ENCODE measurements at places on chromosomes 5 and 9.

DNA sequence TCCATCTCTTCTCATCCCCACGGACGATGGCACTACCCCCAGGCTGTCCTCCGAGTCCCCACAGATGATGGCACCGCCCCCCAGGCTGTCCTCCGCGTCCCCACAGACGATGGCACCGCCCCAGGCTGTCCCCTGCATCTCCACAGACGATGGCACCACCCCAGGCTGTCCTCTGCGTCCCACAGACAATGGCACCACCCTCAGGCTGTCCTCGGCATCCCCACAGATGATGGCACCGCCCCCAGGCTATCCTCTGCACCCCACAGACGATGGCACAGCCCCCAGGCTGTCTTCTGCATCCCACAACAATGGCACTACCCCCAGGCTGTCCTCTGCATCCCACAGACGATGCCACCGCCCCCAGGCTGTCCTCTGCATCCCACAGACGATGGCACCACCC is 57.4 kb upstream of the PTCH1 start:
- no peak for DNase-seq

GRCh38 chr5:144421411-144421810 is 250.7 kb downstream of the KCTD16 start:
- no peak for DNase-seq

DNA sequence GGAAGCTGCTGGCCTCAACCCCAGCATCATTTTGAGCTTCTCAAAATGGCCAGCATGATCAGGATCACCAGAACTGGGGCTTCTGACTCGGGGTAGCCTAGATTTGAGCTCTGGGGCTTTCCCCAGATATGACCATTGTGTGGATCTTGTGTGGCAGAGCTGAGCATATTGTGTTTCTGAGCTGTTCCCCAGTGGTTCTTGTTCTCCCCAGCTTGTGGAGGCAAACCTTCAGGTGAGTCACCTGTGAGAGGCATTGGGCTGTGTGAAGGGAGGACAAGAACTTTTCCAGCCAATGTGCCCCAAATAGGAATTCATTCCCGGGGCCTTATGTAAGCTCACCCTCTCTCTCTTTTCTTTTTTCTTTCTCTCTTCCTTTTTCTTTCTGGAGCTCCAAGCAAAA is 80.7 kb upstream of the PITX1 start:
- no peak for DNase-seq

DNA sequence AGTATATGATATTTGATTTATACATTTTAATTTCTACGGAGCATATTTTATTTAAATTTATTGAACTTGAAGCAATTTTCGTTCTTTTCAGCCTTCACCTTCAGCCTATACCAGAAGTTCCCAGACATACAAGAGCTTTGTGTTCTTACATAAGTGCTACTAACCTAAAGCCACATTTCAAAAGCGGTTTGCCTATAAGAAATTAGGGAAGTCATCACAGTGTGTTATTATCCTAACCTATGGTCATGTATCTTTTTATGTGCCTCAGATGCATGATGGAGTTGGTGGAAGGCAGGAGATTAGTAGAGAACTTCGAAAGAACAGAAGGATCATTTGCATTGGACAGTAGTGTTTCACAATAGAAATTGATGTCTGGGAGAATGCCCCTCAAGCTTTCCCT is 3.1 kb downstream of the KIF2A start:
- no peak for DNase-seq

GRCh38 chr5:152106571-152106970 is 181.9 kb upstream of the GLRA1 start:
- DNase-seq = no peak

DNA sequence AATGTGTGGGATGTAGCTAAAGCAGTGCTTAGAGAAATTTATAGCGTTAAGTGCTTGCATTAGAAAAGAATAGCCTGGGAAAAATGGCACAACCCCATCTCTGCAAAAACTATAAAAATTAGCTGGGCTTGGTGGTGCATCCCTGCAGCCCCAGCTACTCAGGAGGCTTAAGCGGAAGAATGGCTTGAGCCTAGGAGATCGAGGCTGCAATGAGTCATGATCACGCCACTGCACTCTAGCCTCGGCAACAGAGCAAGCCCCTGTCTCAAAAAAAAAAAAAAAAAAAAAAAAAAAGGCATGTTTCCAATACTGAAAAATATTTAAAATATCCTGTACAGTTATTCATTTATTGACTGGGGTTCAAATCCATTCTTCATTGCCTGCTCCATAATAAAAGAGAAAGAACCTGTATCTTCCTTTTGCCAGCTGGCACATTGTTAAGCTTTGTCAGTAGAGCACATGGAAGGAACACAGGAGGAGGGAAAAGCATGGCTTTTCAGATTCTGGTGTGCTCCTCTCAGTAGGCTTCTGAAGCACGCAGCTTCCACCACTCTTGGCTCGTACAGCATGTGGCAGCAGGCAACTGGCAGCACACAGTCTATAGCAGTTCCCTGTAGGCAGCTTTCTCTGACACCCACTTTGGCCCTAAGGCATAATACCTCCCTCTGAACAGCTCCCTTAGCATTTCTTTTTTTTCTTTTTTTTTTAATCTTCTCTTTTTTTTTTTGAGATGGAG is 73.5 kb downstream of the TRIM36 start:
- no peak for DNase-seq

DNA sequence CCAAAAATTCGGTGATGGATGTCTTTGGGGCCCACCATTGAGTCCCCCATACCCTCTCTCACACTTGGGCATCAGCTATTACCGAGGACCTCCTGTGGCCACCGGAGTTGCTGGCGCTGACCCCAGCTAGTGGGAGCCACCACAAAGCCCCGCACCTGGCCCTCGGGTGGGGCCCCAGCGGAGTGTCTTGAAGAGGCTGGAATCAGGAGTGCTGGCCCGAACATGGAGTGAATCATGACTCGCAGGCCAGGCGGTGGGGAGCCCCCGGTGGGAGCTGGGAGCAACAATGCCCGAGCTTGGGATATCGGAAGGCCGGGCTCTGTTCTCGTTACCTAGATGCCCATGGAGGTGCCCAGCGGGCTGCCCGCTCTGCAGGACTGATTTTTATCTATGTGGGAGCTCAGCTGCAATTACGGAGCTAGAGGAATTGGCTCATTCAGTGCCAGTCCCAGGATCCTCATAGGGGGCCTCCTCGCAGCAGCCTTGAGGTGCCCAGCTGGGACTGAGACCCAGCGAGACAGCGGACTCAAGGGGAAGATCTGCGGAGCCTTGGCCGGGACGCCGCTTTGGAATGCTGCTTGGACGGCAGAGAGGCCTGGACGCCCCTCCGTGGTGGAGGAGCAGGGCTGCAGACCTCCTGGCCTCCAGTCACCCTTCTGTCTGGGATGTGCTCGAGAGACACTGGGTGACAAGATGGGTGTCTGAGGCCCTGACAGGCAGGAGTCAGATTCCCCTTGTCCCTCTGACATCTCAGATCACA is 70.8 kb downstream of the PSMB7 start:
- no peak for DNase-seq

DNA sequence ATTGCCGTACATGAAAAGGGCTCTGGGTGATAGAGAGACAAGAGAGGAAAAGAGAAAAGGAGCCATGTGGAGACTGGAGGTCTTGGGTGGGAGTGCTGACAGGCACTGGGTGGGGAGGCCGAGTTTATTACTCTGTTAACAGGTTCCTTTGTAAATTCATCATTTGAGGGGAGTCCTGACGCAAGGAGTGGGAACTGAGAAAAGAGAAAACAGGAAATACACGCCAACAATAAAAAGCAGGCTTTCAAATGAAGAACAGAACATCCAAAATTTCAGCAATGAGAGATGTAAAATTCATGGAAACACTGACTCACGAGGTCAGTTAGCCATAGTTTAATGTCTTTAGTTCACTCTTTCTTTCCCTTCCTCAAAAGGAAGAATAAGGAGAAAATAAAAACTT is 342.8 kb downstream of the TMEM167A start:
- no peak for DNase-seq

GRCh38 chr9:111525056-111525977 is at the start of gene ZNF483:
TSS of gene ZNF483 (plus strand) at chr9:111525179. CDS start at chr9:111527396, 2,217 bp downstream.
- DNase-seq = peak; percentile 87

DNA sequence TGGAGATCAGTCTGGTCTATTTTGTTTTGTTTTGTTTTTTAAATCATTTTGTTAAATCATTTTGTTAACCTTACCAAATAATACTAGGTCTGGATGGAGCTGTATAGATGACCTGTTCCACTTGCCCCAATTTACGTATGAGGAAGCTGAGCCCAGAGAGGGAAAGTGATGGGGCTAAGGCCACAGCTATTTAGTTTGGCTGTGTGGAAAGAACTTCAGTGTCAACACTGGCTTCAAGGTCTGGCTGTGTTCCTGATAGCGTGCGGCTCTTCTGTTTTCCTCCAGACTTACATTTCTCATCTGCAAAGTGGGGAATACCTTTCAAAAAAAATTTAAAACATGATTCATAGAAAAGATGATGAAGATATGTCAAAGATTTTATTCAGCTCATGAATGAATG is 112.5 kb downstream of the PTTG1 start:
- no peak for DNase-seq

DNA sequence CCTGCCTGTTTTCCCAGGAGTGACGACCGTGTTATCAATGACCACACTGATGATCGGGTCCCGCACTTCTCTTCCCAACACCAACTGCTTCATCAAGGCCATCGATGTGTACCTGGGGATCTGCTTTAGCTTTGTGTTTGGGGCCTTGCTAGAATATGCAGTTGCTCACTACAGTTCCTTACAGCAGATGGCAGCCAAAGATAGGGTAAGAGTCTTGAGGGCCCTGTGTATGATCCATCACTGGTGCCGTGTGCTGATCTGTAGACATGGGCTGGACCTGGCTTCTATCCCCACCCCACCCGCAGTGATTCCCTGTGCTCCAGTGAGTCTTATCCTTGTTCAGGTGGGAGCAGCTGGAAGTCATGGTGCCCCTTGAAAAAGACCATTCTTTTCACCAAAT is 26.0 kb downstream of the GABRP start:
- peak; percentile 27 for DNase-seq

DNA sequence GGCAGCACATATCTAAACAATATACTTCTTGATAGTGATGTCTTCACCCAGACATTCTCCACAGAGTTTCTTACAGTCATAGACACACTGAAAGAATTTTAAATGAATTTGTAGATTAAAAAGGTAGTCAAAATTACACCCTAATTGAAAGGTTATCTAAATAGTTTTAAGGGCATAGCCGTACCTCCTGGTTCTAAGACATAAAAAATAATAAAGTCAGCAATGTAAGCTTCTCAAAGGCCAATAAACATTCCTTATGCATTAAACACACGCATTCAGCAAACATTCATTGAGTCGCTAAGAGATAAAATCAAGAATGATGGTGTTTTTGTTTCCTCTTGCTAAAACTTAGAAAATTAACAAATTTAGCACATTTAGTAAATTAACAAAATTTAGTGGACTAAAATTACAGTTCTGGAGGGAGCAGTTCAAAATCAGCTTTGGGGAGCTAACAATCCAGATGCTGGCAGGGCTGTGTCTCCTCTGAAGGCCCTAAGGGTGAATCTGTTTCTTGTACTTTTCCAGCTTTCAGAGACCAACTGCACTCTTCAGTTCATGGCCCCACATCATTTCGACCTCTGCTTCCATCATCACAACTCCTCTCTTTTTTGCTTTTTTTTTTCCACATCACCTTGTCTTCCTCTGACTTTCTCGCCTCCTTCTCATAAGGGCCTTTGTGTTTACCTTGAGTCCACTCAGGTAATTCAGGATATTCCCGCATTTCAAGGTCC is 516.5 kb downstream of the DNAH5 start:
- DNase-seq = no peak

GRCh38 chr5:170630711-170631141 is 126.9 kb downstream of the KCNIP1 start:
- no peak for DNase-seq
